ENCODE measurements at places on chromosomes 11 and 22. TPM values are rescaled to one million over a fixed set of nuclear protein-coding genes. Genes with fewer than 3 reads are reported as not detected.

DNA sequence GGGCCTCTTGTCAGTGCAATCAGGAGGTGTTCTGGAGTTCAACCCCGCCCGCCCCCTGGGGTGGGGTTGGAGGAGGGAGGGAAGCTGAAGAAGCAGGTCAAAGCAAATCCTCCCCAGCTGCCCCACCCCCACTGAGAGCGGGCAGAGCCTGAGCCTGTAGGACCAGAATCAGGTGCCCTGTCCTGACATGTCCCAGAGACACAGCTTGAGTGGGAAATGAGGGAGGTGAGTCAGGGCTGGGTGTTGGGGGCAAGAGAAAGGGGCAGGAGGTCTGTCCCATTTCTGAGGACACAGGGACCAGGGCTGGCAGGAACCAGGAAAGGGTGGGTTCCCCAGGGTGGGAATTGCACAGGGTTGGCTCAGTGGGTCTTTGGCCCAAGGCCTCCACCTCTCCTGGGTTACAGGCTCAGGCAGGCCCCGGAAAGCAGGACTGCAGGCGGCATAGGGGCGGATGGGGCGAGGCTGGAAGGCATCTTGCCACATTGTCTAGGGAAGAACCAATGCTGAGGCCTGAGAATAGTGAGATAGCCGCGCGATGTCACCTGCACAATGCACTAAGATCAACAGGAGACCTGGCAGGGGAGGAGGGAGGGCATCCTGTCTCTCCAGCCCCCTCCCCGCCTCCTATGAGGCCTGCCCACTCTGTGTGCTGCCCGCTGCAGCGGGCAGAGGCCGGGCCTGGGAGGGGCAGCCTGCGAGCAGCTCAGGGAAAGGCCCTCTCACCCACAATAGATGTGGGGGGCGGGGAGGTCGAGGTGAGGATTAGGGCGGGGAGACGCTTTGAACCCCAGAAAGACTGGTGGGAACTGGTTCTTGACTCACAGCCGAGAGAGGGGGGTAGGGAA, 32.4 kb downstream of the NECTIN1 start:
- DNase-seq: no peak

The MUC2 gene
- 0.26 TPM for total RNA-seq

DNA sequence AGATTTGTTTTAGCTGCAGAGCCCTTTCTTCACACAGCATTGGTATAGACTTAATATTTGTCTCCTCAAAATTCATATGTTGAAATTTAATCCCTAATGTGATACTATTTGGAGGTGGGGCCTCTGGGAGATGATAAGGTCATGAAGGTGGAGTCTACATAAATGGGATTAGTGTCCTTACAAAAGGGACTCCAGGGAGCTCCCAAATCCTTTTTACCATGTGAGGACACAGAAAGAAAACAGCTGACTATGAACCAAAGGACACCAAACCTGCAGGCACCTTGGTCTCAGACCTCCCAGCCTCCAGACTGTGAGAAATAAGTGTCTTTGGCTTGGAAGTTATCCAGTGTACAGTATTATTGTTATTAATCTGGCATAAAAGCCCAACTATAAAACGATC, 10.2 kb downstream of the SLC35F2 start:
- no peak for DNase-seq

- DNase-seq: no peak
Observed at GRCh38 chr11:103436131-103436770, 327.0 kb downstream of the DYNC2H1 start.

The KRTAP5-9 gene
- not detected for total RNA-seq

DNA sequence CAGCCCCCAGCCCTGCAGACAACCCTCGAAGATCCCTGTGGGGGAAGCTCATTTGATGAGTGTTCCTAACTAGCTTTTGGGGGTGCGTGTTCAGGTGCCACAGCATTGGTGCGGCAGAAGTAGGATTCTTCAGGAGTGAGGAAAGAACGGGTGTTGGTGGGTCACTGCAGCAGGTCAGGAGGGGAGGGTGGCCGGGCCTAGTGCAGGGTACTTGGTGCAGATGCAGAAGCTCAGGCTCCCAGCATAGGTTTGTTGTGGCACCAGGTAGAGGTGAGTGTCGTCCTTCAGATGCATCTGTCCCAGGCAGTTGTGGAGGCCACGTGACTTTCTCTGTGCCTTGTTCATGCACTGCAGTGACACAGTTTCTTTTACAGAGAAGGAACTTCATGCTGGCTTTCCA, 15.1 kb upstream of the ADORA2A start:
- DNase-seq: no peak

- DNase-seq: peak; percentile 23
Observed at GRCh38 chr11:117827521-117828511, 3.3 kb upstream of the FXYD2 start.

The INPP5J gene
- 13.3 TPM for total RNA-seq

GRCh38 chr11:4551346-4551979, 6.5 kb downstream of the OR52M1 start:
- no peak for DNase-seq

DNA sequence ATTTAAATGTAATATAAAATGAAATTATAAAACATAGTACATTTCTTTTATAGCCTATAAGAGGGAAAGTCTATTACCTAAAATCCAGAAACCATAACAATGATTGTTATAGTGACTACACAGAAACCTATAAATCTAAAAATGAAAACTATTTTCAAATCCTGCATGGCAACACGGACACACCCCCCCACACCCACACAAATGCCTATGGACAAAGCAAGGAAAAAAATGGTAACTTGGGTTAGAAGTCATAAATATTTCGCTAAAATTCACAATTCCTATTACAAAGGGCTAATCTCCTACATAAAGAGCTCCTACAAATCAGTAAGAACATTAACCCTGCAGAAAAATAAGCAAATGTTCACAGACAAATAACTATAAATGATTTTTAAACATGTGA, 56.4 kb downstream of the GAB2 start:
- no peak for DNase-seq

GRCh38 chr11:70466596-70466995, 68.3 kb downstream of the CTTN start:
- DNase-seq: no peak

- no peak for DNase-seq
Observed at GRCh38 chr11:128720522-128720985, 26.7 kb downstream of the FLI1 start.

GRCh38 chr11:75313513-75314272, 37.8 kb downstream of the ARRB1 start:
- peak; percentile 74 for DNase-seq

DNA sequence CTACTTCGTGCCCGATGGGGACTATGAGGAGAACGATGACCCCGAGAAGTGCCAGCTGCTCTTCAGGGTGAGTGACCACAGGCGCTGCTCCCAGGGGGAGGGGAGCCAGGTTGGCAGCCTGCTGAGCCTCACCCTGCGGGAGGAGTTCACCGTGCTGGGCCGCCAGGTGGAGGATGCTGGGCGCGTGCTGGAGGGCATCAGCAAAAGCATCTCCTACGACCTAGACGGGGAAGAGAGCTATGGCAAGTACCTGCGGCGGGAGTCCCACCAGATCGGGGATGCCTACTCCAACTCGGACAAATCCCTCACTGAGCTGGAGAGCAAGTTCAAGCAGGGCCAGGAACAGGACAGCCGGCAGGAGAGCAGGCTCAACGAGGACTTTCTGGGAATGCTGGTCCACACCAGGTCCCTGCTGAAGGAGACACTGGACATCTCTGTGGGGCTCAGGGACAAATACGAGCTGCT, 751 bp downstream of the FIBIN start:
- DNase-seq: no peak

The MRGPRX4 gene
- not detected for total RNA-seq

The MYBPC3 gene
- total RNA-seq: 1,049 TPM

Measured in left cardiac atrium (tissue), 4 donors.